ENCODE measurements at places on chromosomes 13 and 19. TPM values are rescaled to one million over a fixed set of nuclear protein-coding genes. Genes with fewer than 3 reads are reported as not detected.

GRCh38 chr13:52810011-52810410 is 38.4 kb downstream of the PCDH8 start:
- no peak for DNase-seq

GRCh38 chr19:47531640-47532387 is 17.0 kb upstream of the NAPA start:
- DNase-seq = no peak

DNA sequence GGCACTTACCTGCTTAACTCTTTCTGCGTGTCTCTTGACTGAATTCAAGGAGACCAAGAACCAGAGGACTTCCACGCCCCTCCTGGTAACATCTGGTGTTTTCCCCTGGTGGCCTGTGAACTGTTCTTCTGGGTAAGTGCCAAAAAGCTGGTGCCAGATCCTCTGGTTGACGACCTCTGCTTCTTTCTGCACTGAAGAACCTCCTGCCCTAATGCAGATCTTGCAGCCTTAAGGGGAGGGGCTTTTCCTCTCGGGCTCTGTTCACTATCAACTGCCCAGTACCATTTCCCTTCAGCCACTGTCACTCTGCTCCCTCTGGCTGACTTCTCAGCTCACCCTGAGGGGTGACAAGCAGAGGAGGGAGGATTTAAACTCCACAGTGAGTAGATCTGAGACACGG is 6.1 kb upstream of the ERVV-1 start:
- no peak for DNase-seq

- DNase-seq = no peak
Observed at GRCh38 chr13:31000889-31001288, 68.4 kb downstream of the TEX26 start.

DNA sequence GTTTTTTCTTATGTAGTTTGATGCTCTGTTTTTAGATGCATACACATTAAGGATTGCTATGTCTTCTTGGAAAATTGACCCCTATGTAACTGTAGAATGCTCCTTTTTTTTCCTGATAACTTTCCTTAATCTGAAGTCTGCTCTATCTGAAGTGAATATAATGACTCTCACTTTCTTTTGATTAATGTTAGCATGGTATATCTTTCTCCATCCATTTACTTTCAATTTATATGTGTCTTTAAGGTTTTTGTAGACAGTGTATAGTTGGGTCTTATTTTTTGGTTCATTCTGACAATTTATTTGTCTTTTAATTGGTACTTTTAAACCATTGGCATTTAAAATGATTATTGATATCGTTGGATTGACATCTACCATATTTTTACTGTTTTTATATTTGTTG is 92.3 kb downstream of the URI1 start:
- no peak for DNase-seq

DNA sequence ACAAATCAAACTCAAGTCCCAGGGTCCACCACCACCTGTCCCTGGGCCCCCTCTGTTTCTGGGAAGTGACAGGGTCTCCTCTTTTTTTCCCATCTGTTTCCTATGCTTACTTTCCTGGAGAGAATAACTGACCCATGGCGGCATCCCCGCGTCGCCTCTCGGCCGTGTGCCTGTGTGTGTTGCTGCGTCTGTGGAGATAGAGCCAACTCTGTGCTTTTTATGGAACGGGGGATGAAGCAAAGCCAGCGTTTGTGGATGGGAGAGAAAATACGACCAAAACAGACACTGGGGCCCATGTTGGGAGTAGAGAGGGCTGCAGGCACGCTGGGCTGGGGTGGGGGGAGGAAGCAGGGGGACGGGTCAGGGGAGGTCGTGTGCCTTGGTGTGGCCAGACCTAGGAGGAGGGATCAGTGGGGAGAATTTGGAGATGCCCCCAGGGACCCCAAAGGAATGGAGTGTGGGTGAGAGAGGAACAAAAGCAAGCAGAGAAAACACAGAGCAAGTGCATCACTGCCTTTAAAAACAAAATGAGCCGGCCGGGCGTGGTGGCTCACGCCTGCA is 16.6 kb downstream of the PLK5 start:
- DNase-seq = no peak

DNA sequence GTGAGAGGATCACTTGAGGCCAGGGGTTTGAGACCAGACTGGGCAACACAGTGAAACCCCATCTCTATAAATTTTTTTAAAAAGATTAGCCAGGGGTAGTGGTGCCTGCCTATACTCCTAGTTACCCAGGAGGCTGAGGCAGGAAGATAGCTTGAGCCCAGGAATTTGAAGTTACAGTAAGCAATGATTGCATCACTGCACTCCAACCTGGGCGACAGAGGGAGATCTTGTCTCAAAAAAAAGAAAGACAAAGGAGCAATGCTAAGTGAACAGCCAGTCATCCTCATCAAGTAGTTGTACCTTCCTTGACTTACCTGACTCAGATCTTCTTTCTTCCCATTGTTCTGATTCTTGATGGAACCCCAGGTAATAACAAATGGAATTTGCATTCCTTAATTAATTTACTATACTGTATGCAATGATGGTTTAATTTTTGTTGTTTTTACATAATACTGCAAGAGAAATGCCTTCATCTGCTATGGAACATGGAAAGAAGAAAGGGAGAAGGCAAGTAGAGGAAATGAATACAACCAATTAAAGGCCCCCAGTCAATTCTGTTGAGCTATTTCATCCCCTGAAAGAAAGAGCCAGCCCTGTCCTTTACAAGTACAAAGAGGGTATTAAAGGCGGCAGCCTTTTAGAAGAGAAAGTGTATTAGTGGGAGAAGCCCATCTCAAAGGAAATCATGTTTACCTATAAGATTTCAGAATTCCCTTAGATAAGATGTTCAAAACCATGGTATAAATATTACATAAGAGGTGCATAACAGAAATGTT is 316.7 kb downstream of the DIAPH3 start:
- DNase-seq = no peak

PLD3 gene
- total RNA-seq = 440 TPM

TMEM150B gene
- total RNA-seq = 0.61 TPM

TMEM221 gene
- not detected for total RNA-seq

UHRF1 gene
- 65.6 TPM for total RNA-seq

PPP1R12C gene
- total RNA-seq = 63.4 TPM

DAND5 gene
- total RNA-seq = not detected
